ENCODE measurements at places on chromosomes 2 and 18.

- DNase-seq, result no peak
Measured at GRCh38 chr2:179057737-179058136, 7.8 kb upstream of the CCDC141 start.

GRCh38 chr2:95539290-95539689 lies 52.5 kb upstream of the TRIM43 start:
- no peak for DNase-seq

- no peak for DNase-seq
Measured at GRCh38 chr2:80938463-80938862, 633.9 kb upstream of the LRRTM1 start.

DNA sequence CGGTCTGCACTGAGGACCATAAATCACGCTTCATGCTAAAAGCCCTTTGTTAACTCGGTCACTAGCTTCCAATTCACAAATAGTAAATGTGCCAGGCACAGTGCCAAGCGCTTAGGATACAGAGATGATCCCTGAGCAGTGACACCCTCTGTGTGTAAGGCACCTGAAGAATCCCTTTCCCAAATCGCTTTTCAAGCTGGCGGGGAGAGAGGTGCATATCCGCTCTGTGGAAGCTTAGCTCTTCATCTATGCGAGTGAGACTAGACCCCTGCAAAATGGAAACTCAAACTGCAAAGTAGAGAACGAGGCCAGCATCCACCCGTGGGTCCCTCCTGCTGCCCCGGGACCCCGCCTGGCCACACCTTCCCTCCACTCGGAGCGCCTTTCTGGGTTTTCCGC lies 2.4 kb downstream of the PIEZO2 start:
- DNase-seq, result no peak

DNA sequence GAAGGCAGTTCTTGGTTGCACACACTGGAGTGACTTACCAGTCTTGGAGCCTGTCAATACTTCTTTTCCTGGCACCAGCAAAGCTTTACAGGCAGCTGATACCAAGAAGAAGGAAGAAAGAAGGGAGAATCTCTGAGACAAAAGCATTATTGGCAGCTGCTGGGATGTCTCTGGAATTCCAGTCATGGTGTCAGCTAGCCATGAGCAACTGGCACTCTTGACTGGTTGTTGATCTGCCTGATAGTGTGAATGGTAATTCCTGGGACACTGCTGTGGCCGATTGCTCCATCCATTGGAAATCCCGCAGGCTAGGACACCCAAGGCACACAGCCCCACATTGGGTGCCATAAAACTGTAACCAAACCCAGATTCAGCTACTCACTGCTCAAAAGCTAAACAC lies 17.8 kb upstream of the SPAG16 start:
- DNase-seq, result no peak

- no peak for DNase-seq
Measured at GRCh38 chr2:1238598-1239138, 174.6 kb upstream of the TPO start.

DNA sequence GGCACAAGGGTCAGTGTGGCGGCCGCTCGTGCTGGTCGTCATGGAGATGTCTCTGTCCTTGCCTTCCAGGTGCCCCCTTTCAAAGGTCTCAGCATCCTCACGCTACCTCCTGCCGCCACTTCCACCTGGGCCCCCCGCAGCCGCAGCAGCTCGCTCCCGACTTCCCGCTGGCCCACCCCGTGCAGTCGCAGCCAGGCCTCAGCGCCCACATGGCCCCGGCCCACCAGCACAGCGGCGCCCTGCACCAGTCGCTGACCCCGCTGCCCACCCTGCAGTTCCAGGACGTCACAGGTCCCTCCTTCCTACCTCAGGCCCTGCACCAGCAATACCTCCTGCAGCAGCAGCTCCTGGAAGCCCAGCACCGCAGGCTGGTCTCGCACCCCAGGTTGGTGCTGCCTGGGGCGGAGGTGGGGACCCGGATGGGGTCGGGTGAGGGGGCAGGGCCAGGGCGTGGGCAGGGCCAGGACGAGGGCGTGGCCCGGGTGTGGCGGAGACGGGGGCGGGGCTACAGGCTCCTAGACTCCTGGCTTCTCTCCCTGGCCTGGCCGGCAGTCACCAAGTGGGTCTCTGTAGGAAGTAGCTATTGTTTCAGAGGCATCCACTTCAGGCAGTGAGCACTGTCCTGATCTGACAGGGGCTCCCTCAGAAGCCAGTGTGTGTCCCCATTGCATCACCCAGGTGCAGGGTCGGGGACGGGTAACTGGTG lies 223.7 kb downstream of the LOXHD1 start:
- DNase-seq, result no peak

GRCh38 chr2:159213296-159213695 lies 73.2 kb downstream of the WDSUB1 start:
- DNase-seq, result no peak

GRCh38 chr2:68246396-68246795 lies 5.9 kb downstream of the PPP3R1 start:
- no peak for DNase-seq

DNA sequence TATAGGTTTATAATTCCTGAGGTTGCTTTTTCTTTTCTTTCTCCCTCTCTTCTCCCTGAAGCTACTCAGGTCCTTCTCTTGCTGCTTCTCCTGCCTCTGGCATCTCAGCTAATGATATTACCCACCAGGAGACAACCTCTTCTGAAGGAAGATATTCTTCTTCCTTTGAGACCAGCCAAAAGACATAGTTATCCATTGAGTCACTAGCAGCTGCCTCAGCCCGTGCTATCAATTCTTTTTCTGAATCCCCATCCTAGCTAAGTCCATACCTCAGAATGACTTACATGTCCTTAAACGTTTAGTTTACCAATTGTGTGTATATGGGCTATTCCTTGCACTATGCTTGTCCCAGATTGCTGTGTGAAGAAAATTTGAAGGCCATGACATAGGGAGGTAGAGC lies 25.0 kb upstream of the RNF103 start:
- DNase-seq, result no peak

- no peak for DNase-seq
Measured at GRCh38 chr18:74316257-74317170, 875 bp downstream of the C18orf63 start.

GRCh38 chr2:48287976-48288375 lies 242.0 kb upstream of the STON1 start:
- DNase-seq, result no peak

DNA sequence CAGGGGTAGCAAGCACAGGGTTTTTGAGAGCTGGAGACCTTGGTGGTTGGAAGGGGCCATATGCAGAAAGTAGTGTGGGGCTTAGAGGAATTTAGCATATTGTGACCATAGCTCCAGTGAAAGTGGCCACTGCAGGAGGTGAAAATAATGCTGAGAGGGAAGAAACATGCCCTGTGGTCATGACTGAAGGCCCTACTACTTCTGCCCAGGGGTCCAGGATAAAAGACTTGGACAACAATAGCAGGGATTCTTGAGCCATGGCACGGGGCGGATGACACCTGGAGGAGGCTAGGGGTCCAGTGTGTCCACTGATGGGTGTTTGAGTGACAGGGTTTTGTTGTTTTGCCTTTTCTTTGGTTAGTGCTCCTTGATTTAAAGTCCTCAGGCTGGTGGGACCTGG lies 694.6 kb downstream of the CPS1 start:
- DNase-seq, result no peak

- DNase-seq, result no peak
Measured at GRCh38 chr2:69709290-69709689, 32.6 kb upstream of the ANXA4 start.

GRCh38 chr2:224038049-224038829 lies 847 bp downstream of the SERPINE2 start:
- no peak for DNase-seq

- no peak for DNase-seq
Measured at GRCh38 chr18:32735781-32736180, 37.0 kb downstream of the KLHL14 start.

DNA sequence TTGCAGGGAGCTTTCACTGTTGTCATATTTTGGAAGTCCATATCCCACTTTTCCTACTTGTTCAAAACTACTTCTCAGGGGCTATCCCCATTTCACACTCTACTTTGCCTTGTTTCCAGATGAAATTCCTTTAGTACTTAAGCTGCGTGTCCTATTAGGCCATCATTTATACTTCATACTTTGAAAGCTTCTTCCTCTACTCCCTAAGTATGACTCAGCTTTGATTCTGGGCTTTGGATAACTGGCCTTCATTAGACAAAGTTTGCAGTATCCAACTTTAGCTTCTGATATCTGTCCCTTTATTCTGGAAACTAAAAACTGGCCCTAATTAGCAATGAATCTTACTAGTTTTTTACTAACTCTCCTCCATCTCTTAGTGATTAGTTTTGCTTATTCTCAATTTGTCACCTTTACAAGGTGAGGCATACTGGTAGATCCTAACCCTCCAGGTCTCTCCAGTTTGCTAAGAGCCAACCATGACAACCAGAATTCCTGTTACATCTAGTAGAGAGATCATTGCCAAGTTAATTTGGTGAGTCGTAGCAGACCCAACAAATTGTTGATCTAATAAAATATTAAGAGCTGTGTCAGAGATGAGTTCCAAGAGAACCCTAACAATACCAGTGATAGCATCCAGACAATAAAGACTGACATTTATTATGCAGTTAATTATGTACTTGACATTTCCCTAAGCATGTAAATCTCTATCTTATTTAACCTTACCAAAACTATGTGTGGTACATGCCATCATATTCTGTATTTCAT lies 31.2 kb upstream of the ITGAV start:
- no peak for DNase-seq

- DNase-seq, result no peak
Measured at GRCh38 chr2:177052471-177052870, 160.1 kb upstream of the HNRNPA3 start.

- DNase-seq, result no peak
Measured at GRCh38 chr18:79587226-79587741, 92.3 kb upstream of the CTDP1 start.

- no peak for DNase-seq
Measured at GRCh38 chr2:38415728-38416291, 38.7 kb upstream of the ATL2 start.

- DNase-seq, result no peak
Measured at GRCh38 chr2:80519121-80519643, 214.6 kb upstream of the LRRTM1 start.

DNA sequence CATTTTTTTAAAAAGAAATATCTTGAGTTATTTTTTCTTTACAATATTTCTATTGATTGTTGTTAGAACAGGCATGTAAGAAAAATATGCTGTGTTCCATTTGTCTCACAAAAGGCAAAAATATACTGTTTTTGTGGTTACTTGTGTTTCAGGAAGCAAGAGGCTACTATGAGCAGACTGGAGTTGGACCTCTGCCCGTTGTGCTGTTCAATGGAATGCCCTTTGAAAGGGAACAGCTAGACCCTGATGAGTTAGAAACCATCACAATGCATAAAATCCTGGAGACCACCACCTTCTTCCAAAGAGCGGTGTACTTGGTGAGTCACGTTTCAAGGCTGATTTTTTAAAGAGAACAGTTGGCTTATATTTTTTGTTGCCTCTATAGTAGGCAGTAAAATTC lies 54.7 kb downstream of the UGGT1 start:
- no peak for DNase-seq

- no peak for DNase-seq
Measured at GRCh38 chr2:165369898-165370296, 99.6 kb upstream of the CSRNP3 start.

DNA sequence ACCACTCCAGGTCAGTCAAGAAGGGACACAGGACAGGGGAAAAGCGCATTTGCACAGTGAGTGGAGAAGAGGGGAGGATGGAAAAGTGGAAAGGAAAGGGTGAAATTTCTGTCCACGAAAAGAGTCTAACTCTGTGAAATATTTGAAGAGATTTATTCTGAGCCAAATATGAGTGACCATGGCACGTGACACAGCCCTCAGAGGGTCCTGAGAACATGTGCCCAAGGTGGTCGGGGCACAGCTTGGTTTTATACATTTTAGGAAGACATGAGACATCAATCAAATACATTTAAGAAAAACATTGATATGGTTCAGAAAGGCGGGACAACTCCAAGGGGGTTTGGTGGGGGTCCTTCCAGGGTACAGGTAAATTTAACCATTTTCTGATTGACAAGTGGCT lies 111.1 kb downstream of the MYT1L start:
- DNase-seq, result no peak

DNA sequence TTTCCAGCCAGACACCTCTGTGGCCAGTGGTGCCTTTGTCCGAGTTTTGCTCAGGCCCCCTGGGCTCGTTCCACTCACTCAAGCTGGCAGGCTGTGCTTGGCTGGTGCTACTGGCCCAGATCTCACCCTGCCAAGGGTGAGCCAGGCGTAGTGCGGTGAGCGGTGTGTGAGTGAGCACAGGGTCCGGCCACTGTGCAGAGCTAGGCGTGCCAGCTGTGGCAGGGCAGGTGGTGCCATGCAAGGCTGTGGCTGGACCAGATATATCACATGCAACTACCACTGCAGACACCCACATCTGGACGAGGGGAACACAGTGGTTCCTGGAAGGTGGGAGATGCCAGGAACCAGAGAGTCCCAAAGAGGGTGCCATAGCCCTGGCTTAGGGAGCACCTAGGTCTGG lies 70.1 kb downstream of the SRBD1 start:
- DNase-seq, result no peak

DNA sequence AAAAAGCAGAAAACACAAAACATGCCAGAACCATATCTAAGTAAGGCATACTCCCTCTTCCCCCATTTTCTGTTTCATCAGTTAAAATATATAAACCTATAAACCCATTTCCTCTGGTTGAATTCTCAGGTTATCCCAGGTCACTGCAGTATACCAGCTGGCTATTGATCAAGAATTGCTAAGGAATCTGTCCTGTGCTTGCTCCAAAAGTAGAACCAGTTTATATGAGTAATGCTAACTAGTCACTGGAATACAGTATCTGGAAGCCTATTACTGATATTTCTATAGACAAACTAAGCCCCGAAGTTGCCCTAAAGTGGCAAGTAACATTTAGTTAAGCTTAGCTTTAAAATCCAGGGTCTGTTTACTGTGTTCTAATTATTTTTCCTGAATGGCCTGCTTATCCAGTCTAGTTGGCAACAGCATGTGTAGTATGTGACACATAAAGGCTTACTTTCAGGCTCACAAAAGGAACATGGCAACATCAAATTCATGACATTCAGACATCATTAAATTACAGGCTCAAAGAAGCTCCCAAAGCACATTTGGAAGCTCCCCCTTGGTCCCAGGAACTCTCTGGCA lies 102.9 kb upstream of the ARL5A start:
- DNase-seq, result no peak

GRCh38 chr18:56389190-56389589 lies 249.2 kb downstream of the TXNL1 start:
- DNase-seq, result no peak

GRCh38 chr2:237876951-237877491 lies 17.6 kb downstream of the RAMP1 start:
- no peak for DNase-seq

GRCh38 chr2:159703491-159703890 lies 8.8 kb upstream of the MARCHF7 start:
- DNase-seq, result no peak

DNA sequence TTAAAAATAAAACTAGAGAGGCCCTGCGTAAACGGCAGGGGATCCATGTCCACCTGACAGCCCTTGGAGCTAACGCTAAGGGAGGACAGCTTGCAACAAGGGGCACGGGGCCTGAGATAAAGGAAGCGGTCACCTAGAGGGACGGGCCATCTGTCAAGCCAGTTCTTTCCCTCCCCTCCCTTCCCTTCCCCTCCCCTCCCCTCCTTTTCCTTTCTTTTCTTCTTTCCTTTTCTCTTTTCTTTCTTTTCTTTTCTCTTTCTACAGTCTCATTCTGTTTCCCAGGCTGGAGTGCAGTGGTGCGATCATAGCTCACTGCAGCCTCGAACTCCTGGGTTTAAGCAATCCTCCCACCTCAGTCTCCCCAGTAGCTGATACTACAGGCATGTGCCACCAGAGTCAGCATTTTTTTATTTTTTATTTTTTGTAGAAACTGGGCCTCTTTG lies 34.5 kb upstream of the CTAGE1 start:
- no peak for DNase-seq

- DNase-seq, result no peak
Measured at GRCh38 chr18:3422905-3423304, 27.1 kb upstream of the TGIF1 start.
